ENCODE measurements at places on chromosomes 12 and 14.
A peak's percentile ranks its signal among the peaks of the same experiment; 100 is the strongest.

DNA sequence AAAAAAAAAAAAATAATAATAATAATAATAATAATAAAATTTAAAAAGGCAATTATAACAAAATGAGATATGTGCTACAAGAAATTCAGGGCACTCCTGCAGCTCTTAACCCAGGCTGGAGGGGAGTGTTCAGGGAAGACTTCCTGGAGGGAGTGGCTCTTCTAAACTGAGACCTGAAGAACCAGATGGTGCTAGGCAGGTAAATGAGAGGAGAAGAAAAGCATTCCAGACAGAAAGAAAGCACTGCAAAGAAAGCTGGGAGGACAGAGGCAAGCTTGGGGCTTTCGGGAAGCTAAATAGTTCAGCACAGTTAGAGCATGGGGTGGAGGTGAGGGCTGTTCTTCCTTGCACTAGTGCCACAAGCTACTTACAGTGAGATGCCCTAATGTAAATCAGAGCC is 9.9 kb upstream of the SRSF9 start:
- no peak for DNase-seq

DNA sequence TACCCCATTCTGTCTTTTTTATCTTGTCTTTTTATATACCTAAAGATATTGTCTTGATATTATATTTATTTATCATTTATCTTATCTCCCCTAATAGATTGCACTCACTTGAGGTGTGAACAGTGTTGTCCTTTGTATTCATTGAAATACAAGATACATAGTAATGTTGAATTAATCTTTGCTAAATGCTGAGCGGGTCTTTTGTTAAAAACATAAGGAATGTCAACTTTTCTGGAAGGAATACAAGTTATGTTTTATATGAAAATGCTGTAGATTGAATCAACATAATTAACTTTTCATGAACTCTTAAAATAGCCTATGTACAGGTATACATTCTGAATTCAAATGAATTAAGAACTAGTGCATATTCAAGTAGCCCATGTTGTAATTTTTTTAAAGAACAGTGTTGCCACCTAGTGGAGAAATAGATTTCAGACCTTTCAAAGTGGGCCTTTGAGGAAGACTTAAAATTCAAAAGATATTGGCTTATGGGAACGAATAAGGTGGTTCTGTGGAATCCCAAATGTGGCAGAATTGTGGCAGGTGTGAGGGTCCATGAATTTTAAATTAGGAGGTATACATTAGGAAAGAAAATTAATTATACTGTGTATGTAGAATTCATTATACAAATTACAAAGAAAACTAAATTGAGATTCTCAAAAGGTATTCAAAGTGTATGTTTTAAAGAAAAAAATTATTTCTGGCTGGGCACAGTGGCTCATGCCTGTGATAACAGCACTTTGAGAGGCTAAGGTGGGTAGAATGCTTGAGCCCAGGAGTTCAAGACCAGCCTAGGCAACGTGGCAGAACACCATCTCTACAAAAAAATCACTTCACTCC is 19.1 kb downstream of the BBOF1 start:
- DNase-seq = peak; percentile 54

- DNase-seq = no peak
Observed at GRCh38 chr14:34461334-34462131, 507 bp downstream of the SPTSSA start.

GRCh38 chr14:105204206-105204930 is 23.3 kb upstream of the NUDT14 start:
- no peak for DNase-seq

DNA sequence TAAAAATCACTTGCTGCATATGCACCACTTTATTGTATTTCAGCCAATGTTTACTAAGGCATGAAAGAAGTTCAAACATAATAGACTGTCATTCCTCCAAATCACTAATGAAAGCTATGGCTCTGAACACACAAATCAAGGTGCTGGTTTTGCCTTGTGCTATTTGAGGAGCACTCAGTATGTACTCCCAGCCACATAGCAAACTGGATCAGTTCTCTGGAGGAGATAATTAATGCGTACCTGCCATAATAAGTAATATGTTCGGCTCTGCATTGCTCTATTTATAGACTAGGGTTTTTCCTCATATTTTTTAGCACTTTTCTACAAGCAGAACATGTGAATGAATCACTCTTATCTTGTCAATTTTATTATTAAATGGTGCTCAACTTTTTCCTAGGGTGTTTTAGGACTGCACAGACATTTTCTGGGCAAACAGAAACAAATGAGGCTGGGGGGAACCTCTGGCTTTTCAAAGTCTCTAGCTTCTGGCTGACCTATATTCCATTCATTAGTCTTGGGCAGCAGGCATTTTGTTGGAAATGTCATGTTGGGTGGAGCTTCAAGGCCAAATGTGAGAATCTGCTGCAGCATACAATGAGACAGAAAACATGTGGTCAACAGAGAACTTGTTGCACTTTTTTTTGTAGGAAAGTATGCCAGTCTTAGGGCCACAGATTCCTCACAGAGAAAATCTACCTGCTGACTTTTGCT is 88.4 kb downstream of the GRIP1 start:
- DNase-seq = no peak

- DNase-seq = no peak
Observed at GRCh38 chr14:88871429-88871828, 47.0 kb downstream of the TTC8 start.

DNA sequence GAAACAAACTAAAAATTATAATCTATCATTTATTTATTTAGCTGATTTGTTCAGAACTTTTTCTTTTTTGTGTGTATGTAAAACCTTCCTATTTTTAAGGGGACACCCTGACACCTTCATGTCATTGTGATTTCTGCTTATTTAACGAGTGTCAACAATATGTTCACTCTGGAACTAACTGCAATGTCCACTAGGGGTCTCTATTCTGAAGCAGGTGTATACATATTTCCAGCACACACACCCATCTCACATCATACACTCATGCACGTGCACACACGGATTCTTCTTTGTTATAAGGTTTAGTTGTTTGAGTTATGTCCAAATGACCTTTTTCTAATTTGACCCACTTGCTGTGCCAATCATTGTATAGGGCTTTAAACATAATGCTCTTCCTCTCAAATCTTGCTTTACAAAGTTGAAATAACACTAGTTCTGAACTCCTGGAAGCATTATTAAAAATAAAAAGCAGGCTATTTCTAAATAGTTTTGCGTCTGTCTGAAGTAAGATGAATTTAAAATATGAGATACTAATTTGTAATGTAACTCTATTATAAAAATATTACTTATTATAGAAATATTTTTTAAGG is 15.5 kb downstream of the E2F7 start:
- DNase-seq = peak; percentile 43

GRCh38 chr14:64421166-64421565 is 33.0 kb downstream of the MTHFD1 start:
- no peak for DNase-seq

DNA sequence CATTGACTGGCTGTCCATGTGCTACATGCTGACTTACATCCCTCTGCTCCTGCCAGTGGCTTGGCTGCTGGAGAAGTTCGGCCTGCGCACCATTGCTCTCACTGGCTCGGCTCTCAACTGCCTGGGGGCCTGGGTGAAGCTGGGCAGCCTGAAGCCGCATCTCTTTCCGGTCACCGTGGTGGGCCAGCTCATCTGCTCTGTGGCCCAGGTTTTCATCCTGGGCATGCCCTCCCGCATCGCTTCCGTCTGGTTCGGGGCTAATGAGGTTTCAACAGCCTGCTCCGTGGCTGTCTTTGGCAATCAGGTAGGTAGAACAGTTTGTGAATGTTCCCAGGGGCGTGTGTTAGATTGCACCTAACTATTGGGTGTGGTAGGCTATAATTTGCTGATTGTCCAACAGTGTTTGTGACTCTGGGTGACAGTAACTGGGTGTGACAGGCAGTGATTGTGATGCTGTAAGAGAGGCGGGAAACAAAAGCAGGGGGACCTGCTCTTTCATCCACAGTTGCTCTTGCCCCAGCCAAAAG is 981 bp downstream of the FLVCR2 start:
- no peak for DNase-seq

DNA sequence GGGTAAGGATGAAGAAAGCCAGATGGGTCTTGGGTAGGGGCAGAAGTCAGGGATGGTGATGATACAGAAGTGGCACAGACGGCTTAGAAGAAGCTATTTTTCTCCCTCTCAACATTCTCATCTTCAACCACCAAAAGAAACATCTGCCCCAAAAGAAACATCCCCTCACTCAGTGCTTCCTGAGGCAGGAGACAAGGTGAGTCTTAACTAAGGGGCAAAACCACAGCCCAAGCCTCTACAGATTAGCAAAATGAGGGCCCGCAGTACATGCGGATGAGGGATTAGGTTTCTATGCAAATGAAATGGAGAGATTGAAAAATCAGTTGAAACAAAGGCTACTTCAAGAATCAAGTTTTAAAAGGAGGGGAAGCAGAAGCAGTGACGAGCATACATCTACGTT is 241.3 kb upstream of the CCDC196 start:
- DNase-seq = no peak

GRCh38 chr12:121766290-121767039 is 27.0 kb downstream of the RHOF start:
- no peak for DNase-seq

GRCh38 chr12:31820832-31821231 is 92.0 kb upstream of the AMN1 start:
- DNase-seq = no peak

Data from GM10248 (cell line).